ENCODE measurements at places on chromosomes 2 and 18. TPM values are rescaled to one million over a fixed set of nuclear protein-coding genes. Genes with fewer than 3 reads are reported as not detected.

- DNase-seq = no peak
- no peak overlapping the region for H3K27ac ChIP-seq
- H3K4me1 ChIP-seq = peaks cover 4% of the 10 kb centered on the region
These were observed 9.2 kb downstream of the POU3F3 start for GRCh38 chr2:104863146-104863467.

GRCh38 chr18:40532046-40532445, 1423.0 kb upstream of the PIK3C3 start:
- H3K4me1 ChIP-seq = no peaks in the 10 kb centered on the region
- no peak overlapping the region for H3K4me3 ChIP-seq
- no peak for DNase-seq

DNA sequence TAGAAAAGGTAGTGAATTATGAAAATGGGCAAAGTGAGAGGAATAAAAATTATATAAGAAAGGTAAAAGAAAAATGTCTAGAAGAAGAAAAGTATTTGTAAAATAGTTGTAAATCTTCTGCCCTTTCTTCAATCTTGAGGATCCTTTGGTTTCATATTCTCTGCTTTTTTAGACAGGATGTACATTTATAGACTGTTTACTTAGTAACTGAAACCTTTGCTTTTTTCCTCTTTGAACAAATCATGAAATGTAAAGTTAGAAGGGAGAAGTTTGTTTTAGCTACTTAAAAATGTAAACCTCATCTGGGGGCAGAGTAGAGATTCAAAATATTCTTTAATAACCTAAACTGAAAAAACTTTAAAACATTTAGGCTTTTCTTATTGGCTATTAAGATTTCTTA, 150.4 kb upstream of the ITGA4 start:
- no peak overlapping the region for H3K4me3 ChIP-seq
- peaks cover 8% of the 10 kb centered on the region for H3K4me1 ChIP-seq
- H3K36me3 ChIP-seq = no peaks in the 10 kb centered on the region
- H3K27me3 ChIP-seq = no peaks in the 10 kb centered on the region
- DNase-seq = no peak

GRCh38 chr2:23591111-23591510, 206.1 kb downstream of the KLHL29 start:
- peaks cover 1% of the 10 kb centered on the region for H3K27me3 ChIP-seq
- peaks cover 33% of the 10 kb centered on the region for H3K4me1 ChIP-seq
- H3K36me3 ChIP-seq = no peaks in the 10 kb centered on the region
- H3K4me3 ChIP-seq = no peak overlapping the region
- no peak for DNase-seq

DNA sequence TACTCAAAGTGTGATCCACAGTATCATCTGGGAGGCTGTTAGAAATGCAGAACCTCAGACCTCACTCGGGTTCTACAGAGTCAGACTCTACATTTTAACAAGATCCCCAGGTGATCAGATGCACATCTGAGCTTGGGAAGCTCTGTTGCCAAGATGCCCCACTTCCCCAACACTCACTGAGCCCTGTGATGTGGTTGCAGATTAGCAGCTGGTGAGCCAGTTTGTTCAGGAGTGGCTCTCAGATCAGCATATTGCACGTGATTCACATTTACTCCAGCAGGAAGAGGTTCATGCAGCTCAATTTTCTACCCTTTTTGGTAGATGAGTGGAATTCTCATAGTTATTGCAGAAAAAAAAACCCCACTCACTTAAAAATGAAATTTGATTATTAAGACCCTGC, 96.4 kb downstream of the VIT start:
- no peaks in the 10 kb centered on the region for H3K4me1 ChIP-seq
- DNase-seq = no peak
- peaks cover 30% of the 10 kb centered on the region for H3K27me3 ChIP-seq

DNA sequence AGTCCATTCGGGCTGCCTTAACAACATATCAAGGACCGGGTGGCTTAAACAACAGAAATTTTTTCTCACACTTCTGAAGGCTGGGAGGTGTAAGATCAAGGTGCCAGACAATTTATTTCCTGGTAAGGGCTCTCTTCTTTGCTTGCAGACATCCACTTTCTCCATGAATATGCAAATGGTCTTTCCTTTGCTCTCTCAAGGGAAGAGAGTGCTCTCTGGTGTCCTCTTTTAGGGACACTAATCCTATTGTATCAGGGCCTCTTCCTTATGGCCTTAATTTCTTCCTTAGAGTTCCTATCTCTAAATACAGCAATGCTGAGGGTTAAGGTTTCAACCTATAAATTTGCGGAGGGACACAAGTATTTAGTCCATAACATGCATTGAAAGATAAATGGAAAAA, 770.8 kb downstream of the DSC3 start:
- no peak overlapping the region for H3K27ac ChIP-seq
- H3K36me3 ChIP-seq = no peaks in the 10 kb centered on the region
- no peak overlapping the region for H3K4me3 ChIP-seq
- no peaks in the 10 kb centered on the region for H3K4me1 ChIP-seq
- no peaks in the 10 kb centered on the region for H3K27me3 ChIP-seq

NAT8 gene
- total RNA-seq = not detected

CCDC150 gene
- 18.0 TPM for total RNA-seq

PROKR1 gene
- total RNA-seq = 0.11 TPM
